ENCODE measurements at places on chromosomes 3 and 15. TPM values are rescaled to one million over a fixed set of nuclear protein-coding genes. Genes with fewer than 3 reads are reported as not detected.
A peak's percentile ranks its signal among the peaks of the same experiment; 100 is the strongest.

Gene PATL2
- 14.1 TPM for total RNA-seq

- no peak for DNase-seq
These were observed 2.9 kb downstream of the SLC22A13 start for GRCh38 chr3:38268522-38268921.

GRCh38 chr3:34504775-34505174 is 706.3 kb downstream of the PDCD6IP start:
- DNase-seq, result no peak

Gene ZPLD1
- total RNA-seq, result not detected

Gene DUOXA2
- not detected for total RNA-seq

DNA sequence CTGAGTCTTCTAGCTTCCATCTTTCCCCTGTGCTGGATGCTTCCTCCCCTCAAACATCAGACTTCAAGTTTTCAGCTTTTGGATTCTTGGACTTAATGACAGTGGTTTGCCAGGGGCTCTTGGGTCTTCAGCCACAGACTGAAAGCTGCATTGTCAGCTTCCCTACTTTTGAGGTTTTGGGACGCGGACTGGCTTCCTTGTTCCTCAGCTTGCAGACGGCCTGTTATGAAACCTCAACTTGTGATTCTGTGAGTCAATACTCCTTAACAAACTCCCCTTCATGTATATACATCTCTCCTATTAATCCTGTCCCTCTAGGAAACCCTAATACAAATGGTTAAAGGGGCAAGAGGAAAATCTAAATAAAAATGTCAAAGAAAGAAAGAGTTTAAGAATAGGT is 100.1 kb downstream of the ABI3BP start:
- no peak for DNase-seq

GRCh38 chr3:196513697-196514349 is 1.3 kb downstream of the SMCO1 start:
- no peak for DNase-seq

Gene TMEM115
- total RNA-seq, result 16.1 TPM

- peak; percentile 90 for DNase-seq
These were observed 40.9 kb upstream of the IDH2 start for GRCh38 chr15:90143166-90143655.

DNA sequence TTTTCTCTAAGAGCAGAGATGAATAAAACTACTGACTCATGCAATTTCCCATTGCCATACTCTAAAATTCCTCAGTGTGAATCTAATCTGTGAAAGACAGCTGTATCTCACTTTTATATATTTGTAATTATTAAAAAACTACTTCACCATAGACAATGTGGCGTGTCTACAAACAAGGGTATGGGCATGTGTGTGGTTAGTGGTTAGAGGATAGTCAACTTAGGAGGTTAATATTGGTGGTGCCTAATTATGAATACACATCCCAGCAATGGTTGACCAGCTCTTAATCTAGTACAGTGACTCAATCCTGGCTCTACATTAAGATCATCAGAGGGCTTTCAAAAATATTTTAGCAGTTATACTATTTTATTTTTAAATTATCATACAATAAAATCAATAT is 94.5 kb downstream of the GOLIM4 start:
- no peak for DNase-seq

Gene CADM2
- 0.05 TPM for total RNA-seq

DNA sequence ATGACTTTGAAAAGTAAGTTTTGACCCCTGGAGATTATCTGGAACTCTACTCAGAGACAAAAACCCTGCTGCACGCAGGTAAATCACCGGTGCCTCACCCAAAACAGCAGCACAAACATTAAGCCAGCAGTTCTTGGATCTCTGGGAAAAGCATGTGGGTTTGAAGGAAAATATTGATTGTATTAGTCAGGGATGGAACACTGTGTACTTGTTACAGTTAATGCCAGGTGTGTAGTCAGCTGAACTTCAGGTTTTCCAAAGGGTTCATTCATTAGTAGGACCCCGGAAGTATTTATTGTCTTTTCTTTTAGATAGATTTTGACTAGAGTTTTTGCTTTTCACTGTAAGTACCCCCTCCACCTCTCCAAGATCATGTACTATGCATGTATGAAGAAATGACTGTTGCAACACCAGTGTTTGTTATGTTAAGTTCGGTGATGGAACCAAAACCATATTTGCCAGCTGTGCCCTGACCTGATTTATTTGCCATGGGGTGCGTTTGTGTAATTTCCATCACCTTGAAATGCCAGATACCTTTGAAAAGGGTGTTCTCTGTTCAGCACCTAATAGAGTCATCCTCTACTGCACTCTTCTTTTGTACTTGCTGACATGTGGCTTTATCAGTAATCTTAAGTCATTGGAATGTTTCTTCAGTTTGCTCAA is 14.5 kb downstream of the ARHGEF26 start:
- no peak for DNase-seq

Gene DLL4
- total RNA-seq, result 0.30 TPM

DNA sequence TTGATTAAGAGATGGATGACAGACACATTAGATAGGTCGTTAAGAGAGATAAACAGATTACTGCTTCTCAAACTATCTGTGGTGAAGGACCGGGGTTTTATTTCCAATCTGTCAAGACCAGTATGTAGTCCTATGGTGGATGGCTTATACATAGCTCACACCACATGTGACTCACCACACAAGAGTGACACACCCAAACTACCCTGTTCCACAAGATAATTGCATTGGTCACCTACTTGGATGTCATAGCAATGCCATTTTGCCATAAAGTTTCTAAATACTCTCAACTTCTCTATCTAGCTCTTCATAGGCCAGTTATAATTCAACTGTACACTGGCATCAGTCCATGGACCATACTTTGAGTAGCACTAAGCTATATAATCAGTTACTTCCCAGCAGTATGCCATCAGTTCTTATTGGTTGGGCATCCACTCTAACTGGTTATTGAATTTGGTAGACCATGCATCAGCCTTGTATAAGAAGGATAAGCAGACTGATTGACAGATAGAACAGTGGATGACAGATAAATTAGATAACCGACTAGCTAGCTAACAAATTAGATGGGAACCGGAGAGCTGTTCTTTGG is 11.6 kb downstream of the WWTR1 start:
- no peak for DNase-seq

DNA sequence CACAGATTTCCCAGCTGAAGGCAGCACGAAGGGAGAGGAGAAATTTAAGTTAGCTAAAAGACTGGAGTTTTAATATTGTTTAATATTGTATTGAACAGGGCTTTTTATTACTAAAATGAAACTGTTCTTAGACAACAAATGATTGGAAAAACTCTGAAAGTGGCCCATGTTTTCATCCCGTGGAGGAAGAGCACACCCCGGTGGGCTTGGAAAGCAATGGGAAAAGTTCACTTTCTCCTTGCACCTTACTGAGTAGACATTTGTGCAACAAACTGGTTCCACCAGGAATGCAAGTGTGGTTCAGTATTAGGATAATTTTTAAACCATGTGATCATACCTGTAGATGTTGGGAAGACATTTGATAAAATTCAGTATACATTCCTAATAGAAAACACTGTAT is 8.2 kb upstream of the ESYT3 start:
- DNase-seq, result no peak

DNA sequence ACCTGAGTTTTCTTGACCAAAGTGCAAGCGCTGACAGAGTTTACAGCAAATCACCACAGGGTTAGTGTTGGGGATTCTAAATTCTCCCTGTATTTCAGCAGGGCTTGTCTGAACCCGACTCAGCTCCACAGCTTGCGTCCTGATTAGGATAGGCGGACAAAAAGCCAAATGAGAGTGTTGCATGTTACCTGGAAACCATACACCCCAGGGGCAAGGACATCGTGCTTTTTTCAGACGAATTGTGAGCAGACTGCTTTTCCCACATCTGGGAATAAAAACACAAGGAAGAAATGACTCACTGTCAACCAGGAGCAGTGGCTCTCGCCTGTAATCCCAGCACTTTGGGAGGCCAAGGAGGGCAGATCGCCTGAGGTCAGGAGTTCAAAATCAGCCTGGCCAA is 3.0 kb downstream of the DZIP1L start:
- DNase-seq, result no peak

Gene LYZL4
- not detected for total RNA-seq

DNA sequence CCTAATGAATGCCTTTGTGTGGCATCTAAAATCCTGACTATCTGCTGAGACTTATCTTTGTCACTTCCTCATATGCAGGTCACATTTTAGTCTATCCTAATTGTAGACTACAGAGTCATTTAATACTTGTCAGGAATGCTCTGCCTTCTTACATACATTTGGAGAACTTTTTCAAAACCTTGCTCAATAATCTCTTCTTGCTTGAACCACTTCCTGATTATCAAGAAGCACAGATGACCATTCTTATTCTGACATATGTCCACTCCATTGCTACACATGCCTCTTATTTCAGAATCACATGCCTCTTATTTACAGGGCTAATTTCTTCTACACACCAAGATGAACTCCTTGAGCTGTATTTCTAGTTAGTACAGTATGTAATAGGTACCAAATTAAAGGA is 400.3 kb downstream of the TBC1D5 start:
- no peak for DNase-seq

DNA sequence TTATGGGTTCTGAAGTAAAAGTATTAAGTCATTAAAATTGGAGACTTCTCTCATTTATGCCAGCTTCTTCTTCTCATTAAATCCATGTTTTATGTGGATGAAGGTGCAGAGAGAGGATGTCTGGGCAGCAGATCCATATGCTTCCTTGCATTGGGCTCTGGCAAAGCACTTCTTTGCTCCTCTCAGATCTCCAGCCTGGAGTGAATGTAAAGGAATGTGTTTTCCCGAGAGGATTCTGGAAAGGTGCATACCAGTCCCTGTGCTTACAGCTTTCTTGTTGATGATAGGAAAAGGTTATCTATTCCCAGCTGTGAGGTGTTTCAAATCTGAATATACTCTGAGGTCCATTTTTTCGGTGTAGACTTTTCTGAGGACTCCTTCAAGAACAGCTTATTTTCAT is 79.9 kb upstream of the PEX5L start:
- no peak for DNase-seq

DNA sequence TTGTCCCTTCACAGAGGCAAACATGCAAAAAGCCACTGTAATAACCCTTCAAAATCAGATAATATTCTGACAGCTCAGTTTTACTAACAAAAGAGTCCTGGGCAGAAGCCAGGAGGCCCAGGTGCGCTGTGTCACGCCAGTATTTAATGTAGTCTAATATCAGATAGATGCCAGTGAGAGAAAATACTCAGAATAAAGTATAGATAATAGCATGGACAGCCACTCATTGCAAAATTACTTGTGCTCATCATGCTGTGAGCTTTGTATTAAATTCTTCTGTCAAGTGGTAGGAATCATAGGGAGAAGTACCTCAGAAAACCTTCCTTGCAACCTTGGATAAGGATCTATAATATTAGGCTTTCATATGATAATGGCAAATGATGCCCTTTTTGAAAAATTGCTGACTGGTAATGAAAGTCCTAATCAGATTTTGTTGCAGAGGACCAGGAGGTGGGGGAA is 1154.3 kb downstream of the ROBO1 start:
- DNase-seq, result no peak

- no peak for DNase-seq
These were observed 129.5 kb downstream of the PLCL2 start for GRCh38 chr3:17014284-17014683.

DNA sequence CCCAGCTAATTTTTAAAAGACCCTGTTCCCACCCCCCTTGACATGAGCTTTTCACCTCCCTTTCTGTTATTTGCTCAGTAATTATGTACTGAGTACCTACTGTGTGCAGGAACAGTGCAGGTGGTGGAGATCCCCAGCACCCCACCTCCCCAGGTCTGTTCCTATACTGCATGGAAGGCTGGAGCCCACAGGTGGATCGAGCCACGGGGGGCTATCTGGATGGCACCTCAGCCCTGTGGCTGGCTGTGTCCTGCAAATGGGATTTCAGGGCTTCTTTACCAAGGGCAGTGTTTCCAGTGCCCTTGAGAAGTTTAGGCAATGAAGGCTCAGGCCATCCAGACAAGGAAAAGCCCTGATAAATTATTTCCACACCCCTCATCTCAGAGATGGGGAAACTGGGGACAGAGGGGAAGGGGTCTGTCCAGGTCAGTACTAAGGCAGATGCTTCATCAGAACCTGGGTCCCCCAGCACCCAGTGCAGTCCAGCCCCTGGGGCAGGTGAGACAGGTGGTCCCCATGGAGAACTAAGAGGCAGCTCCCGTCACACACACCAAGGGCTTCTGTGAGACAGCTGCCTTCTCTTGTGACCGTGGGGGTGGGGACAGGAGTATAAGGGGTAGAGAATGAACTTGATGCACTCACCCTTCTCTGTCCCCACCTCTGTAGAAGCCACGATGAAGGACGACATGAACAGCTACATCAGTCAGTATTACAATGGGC is 109.6 kb downstream of the ETFA start:
- DNase-seq, result no peak

DNA sequence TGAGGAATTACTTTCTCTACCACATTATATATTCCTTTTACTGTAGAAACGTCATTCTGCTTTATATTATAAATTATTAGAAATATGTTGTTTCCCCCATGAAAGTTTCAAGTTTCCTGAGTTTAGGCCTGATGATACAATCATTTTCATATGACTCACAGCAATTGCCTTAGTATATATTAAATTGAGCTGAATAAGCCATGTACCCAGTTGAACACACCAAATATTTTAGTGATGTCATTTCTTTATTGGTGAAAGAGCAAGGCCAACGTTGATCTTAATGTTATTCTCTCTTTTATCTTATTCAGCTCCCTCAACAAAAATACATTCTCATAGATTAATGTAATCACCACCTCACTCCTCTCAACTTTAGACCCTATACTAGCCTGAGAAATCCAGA is 30.8 kb downstream of the B3GNT5 start:
- no peak for DNase-seq

DNA sequence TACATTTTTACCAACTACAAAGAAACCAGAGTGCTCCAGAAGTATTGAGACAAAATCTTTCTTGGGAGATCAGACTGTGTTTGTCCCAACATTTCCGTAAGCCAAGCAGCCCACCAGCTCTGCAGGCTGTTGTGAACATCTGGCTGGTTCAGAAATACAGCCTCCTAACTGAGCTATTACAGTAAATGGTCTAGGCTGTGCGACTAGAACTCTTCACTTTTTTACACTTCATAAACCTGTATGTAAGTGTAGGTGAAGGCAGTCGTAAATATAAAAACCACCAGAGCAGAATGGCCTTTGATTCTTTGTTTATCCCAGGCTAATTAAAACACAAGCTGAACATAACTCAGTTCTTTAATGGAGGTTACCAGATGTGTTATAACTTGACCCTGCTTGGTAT is 235.3 kb downstream of the ARRDC4 start:
- DNase-seq, result no peak

- DNase-seq, result no peak
These were observed 5.7 kb upstream of the CCDC80 start for GRCh38 chr3:112646623-112647022.

- no peak for DNase-seq
These were observed 96.4 kb upstream of the NANOGP8 start for GRCh38 chr15:35181538-35181937.

Gene GLDN
- total RNA-seq, result not detected

- no peak for DNase-seq
These were observed 47.8 kb downstream of the OIP5 start for GRCh38 chr15:41284427-41285177.

Gene SNTN
- not detected for total RNA-seq

DNA sequence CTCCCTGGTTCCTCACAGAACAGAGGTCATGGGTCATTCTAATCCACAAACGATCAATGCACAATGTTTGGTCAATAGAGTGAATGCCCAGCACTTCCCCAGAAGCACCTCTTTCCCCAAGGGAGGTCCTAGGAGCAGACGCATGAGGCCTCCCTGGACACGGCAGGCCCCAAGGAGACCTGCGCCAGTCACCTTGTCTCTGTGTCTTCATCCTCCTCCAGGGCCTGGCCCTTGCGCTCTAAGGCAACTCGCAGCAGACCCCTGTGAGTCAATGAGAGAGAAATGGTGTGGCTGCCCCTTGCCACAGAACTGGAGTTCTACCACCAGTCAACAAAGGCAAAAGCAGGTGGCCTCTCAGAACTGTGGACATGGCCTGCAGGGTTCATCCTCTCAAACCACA is 18.1 kb downstream of the ALS2CL start:
- DNase-seq, result peak; percentile 2
